Activated CD8-positive, alpha-beta memory T cell treated with anti-CD3 and anti-CD28 coated beads, Interleukin-2, amount 50 U/mL, for 4 hours (primary cell): ENCODE measurements at places on chromosomes 2 and 18.
A peak's percentile ranks its signal among the peaks of the same experiment; 100 is the strongest.

GRCh38 chr2:236608188-236608525 is 38.5 kb downstream of the ACKR3 start:
- DNase-seq: no peak

DNA sequence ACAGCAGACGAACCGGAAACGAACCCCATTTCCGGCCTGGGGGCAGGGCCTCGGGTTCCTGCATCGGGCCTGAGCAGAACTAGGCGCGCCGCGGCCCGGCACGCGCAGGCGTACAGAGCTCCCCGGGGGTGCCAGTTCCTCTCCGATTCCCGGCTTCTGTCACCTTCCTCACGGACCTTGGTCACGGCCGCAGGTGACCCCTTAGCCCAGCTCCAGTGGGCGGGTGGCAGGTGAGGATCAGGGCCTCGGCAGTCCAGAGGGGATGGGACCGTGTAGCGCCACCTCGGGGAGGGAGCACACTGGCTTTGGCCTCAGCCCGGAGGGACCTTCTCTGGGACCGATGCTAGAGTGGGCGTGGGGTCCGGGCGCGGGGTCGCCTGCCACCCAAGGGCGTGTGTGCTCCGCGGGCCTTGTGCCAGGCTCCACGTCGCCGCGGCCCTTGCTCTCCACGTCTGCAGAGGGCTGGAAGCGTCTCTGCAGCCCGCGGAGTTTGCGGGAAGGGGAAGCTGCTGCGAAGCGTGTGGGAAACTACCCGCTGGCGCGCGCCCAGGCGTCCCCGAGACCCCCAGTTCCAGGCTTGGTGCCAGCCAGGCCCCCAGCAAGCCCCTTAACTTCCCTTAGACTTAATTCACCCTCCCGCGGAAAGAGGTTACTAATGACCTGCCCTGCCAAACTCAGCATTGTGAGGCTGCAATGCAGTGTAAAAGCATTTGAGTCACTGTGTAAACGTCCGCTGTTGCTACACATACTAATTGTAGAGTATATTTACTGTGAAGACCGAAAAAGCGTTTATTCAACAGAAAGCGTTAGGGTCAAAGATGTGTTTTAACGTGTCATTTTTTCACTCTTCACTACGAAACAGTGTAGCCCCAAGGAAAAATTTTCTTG is at the start of gene TRAPPC12:
TRAPPC12 (plus strand) TSS at position 48 of the 888 bp plus-strand sequence. CDS start 7,930 bp downstream, outside the sequence.
- DNase-seq: peak; percentile 92

GRCh38 chr2:27067385-27067784 is 4.1 kb downstream of the OST4 start:
- DNase-seq: no peak

DNA sequence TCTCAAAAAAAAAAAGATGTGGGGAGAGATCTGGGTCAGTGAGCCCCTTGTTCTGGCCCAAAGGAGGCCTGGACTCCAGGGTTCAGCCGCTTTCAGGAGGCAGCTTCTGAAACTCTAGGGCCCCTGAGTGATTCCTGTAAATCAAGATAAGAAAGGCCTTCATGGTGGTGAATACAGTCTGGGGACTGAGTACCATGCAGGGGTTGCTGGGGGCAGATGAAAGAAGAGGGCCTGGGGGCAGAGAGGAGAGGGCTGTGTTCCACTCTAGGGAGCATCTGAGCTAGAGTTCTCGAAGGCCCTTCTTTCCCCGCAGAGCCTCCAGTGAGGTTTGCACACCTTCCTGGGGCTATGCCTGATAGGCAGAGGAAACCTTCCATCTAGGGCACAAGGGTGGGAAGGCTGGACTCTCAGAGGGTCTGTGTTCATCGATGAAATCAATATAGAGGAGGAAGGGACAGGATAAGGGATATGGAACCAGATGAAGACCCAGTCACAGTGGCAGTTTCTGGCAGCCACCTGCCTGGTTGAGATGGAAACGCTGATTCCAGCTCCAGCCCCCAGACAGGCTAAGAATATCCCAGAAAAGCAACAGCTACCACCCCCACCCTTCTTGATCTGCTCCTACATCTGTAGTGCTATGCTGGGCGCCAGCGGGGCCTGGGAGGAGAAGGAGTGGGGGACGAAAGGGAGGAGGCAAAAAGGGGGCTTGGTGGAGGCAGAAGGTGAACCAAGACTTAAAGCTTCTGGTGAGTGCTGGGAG is 4.7 kb upstream of the CDK5R2 start:
- no peak for DNase-seq

GRCh38 chr2:46284260-46284659 is 12.9 kb upstream of the EPAS1 start:
- no peak for DNase-seq

GRCh38 chr2:172761306-172761705 is 25.7 kb downstream of the RAPGEF4 start:
- no peak for DNase-seq

- DNase-seq: no peak
Measured at GRCh38 chr2:23694058-23695045, 232.6 kb downstream of the ATAD2B start.

GRCh38 chr2:109700680-109701274 is 86.6 kb downstream of the SOWAHC start:
- DNase-seq: no peak
